Activated T-cell treated with anti-CD3 and anti-CD28 coated beads, Interleukin-2, amount 50 U/mL, for 1 hour (primary cell): ENCODE measurements at places on chromosomes 7 and 10.
A peak's percentile ranks its signal among the peaks of the same experiment; 100 is the strongest.

GRCh38 chr7:151016505-151016904, 7.8 kb downstream of the ATG9B start:
- DNase-seq: no peak

GRCh38 chr7:26690135-26690805, 174.1 kb downstream of the SKAP2 start:
- no peak for DNase-seq

DNA sequence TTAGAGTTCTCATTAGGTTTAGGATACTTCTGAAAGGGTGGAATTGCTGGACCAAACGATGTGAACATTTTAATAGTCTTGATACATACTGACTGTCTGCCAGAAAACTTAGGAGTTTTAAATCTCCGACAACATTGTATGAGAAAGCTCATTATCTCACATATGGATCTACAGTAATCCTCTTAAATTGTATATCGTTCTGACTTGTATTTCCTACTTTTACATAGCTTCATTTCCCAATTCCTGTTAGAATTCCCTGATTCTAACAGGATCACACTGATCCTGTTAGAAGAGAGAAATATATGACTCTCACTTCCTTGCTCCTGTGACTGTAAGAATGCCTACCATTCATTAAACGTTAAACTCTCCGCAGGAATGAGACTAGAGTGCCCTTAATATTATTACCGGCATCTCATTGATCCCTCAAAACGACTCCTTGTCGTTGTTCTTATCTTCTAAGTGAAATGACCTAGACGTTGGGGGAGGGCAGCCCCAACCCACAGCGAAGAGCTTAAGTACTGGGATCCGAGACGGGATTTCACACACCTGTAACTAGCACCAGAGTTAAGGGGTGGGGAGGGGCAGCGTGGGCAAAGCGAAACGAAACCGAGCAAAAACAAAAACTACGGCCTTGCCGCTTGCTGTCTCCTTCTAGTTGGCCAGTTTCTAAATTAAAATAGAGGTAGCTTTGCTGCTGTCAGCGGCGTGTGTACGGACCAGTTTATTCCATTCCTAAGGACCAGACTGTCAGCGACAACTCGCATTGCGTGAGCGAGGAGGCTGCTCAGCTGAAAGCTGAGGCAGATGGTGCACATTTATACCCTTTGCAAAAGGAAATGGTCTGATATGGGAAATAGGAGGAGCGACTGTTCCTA, 678 bp upstream of the TMEM106B start:
- no peak for DNase-seq

- no peak for DNase-seq
Measured at GRCh38 chr10:114458955-114459354, 54.7 kb upstream of the AFAP1L2 start.

- no peak for DNase-seq
Measured at GRCh38 chr7:56174875-56175760, 58.9 kb upstream of the NUPR2 start.

GRCh38 chr7:154390961-154391360, 338.8 kb downstream of the DPP6 start:
- no peak for DNase-seq

DNA sequence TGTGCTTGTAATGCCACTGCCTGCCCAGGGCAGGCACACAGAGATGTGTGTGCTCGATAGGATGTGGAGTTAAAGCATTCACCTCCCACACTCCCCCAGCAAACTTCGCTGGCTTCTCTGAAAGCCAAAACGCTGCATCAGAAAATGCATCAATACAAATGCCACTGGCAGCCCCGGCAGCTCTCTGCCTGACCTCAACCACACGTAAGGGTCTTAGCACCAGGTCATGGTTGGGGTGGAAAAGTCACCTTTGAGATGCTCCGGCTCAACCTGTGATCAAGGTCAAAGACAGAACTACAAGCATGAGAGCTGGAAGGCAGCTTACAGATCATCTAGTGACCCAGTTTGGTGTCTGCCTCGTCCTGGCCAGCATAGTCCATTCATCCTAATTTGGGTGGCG, 114.4 kb upstream of the NANOS1 start:
- DNase-seq: no peak

DNA sequence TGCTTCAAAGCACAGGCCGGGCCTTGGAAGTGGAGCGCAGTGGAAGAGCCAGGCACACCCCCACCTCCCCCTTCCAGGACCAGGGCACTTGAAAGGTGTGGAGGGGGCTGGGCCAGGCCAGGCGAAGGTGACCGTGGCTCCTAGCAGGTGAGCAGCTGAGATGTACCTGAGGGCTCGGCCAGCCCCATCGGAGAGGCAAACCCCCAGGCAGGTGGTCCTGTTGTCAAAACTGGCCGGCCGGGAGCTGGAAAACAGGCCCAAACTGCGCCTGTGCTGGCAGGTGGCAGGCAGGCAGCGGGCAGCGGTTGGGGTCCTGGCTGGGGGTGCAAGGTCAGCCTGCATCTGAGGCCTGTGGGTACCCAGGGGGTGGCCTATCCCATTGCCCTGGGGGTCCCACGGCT, 96.4 kb upstream of the DNAAF5 start:
- DNase-seq: no peak

DNA sequence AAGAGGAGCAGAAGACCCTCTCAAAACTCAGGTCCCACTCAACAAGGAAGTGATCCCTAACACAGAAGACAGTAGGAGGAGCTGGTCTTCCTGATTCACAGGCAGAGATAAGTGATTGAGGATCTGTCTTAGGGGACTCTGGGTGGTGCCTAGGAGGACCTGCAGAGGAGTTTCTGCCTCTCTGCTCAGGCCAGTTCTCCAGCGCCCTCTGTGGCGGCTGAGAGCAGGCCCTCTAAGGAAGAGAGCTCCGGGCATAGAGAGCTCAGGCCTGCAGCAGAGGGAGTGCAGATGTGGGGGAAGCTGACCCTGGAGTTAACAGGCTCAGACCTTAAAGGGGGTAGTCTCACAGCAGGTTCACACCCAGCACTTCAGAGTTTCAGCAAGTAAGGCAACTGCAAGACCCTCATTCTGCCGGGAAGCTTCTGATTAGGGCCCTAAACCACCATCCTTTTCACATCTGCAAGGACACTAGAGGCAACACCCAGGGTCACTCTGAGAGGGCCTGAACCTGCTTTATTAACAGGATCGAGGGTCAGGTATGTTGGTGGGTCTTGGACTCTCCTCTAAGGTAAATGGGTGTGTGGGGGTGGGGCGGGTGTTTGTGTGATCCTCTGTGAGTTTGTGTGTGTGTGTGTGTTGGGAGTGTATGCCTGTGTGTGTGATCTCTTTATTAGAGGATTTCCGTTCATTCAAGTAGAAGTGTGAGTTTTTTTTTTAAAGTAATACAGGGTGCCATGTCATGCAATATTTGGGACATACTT, 57.6 kb upstream of the TARP start:
- no peak for DNase-seq

DNA sequence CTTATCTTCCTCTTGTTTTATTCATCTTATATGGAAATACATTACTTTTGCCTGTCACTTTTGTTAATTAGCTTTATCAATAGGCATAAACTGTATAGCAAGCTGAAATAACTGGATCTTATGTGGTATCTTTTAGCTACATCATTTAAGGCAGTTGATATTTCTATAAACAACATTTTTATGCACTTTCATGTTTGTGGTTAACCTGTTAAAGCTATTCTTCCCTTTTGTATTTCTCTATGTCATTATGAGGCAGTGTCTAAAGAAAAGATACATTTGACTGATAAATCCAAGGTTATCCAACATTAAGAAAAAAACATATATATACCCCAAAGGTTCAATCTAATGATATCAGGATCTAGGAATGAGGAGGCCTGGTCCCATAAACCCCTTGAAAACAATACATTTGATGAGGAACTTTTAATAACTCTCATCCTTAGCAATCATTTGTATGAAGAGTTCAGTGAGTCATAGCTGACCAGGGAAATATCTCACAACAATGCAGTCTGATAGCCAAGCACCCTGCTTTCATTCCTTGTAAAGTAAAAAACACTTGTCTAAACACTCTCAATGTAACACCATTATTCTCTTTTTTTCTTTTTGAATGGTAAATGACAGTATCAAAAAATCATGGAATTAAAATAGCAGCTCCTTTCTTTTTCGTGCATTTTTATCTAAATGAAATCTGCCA, 300.9 kb downstream of the NEBL start:
- no peak for DNase-seq

DNA sequence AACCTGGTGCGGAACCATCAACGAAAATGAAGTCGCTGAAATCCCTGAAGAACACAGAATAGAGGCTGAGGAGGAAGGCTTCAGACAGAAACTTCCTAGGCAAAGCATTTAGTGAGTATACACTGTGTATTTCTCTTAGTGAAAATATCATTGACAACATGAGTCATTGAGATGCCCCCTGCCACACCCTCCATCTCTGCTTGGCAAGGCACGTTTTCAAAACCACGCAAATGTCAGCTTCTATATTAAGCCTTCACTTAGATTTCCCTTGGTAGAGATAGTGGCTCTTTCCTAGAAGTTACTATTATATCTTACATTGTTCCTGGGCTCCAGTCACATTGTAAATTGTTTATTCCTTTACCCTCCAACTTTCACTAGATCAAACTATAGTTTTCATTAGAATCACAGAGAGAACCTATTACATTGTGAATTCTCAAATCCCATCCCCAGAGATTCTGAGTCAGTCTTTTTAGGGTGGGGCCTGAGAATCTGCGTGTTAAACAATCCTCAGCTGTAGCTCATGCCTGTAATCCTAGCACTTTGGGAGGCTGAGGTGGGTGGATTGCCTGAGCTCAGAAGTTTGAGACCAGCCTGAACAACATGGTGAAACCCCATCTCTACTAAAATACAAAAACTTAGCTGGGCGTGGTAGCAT, 4.6 kb upstream of the SKAP2 start:
- DNase-seq: no peak

- DNase-seq: no peak
Measured at GRCh38 chr10:30984563-30985328, 46.9 kb downstream of the ZNF438 start.

DNA sequence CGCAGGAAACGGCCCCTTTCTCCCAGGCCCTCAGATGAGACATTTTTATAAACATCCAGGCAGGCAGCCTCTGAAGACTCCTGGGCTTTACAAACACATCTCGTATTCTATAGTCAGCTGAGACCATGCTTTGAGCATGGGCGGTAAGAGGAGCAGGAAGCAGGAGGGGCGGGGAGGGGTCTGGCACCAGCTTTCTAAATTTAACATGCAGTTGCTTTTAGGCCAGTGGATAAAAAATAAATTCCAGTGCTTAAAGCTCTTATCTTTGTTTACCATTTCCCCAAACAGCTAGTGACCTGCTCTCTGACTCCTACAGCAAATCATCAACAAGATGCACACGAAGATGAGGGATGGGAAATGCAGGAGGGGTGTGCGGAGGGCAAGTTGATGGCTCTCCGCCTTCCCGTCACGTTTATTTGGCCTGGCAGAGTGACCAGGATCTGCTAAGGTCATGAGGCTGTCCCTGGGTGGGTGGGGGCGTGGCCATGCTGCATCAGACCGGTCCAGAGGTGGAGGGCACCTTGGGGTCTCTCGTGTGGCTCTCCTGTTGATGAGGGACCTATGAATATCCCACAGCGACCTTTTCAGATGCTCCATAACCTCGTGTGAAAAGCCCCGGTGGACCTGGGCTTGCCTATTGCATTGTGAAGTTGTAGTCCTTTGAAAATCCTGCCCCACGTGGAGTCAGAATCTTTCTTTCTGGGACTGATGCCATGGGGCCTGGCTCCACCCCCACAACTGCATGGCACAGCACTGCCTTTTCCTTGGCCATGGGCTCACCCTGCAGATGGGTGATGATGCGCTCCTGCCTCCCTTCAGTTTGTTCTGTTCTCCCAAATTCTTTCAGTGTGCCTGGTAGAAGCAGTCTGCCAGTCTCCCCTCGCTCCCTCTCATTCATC, 67.5 kb downstream of the PARP12 start:
- no peak for DNase-seq

DNA sequence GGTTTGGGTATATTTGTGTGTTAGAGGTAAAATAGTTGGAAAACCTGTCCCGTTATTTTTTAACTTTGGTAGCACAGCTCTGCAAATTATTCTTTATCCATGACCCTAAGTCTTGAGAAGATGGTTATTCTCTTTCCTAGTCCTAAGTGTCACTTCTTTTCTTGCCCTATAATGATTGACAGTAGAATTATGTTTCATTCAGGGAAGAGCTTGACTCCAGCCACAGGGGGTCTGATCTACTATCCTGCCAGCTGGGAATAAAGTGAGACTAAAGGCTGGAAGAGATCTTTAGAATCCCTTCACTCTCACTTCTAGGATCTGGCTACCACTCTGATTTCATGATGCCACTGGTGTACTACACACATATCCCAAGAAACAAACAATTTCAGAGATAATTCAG, 90.4 kb downstream of the PHTF2 start:
- no peak for DNase-seq

DNA sequence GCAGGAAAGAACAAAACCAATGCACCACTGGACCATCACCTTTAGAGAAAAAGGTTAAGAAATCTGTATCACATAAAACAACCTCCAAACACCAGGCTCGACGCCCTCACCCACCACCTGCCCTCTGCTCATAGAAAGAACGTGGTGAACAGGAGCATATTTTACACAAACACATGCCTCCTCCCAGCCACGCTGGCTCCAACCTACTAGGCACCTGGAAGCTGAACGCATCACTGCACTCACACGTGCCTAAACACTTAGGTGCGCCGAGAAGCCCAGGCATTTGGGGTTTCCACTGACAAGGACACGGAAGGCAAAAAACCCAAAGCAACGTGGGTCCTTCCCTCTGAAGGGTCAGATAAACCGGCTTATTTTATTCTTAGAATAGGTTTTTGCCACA, 56.0 kb downstream of the PTPRN2 start:
- no peak for DNase-seq

- peak; percentile 54 for DNase-seq
Measured at GRCh38 chr7:106598663-106599342, 62.2 kb downstream of the CCDC71L start.
